A549 treated with CpdA at 1 μM for 4 hours (cell line): ENCODE measurements at places on chromosomes 4 and X. TPM values are rescaled to one million over a fixed set of nuclear protein-coding genes. Genes with fewer than 3 reads are reported as not detected.

GRIPAP1 gene
- total RNA-seq, result 22.2 to 24.2 TPM (median 23.0 TPM) in 5 replicates

QRFPR gene
- total RNA-seq, result 0.05 TPM in 1 of 5 replicates, not detected in the others

TMEM35A gene
- not detected in 5 replicates for total RNA-seq

ZFP92 gene
- 0.41 to 0.73 TPM (median 0.56 TPM) in 5 replicates for total RNA-seq

DKK2 gene
- not detected in 5 replicates for total RNA-seq

TLL1 gene
- 0.05 to 0.40 TPM (median 0.09 TPM) in 5 replicates for total RNA-seq

SOX3 gene
- total RNA-seq, result not detected in 5 replicates

PHEX gene
- total RNA-seq, result 0.27 to 0.44 TPM (median 0.36 TPM) in 5 replicates
